ENCODE measurements at places on chromosomes 13 and 19.

DNA sequence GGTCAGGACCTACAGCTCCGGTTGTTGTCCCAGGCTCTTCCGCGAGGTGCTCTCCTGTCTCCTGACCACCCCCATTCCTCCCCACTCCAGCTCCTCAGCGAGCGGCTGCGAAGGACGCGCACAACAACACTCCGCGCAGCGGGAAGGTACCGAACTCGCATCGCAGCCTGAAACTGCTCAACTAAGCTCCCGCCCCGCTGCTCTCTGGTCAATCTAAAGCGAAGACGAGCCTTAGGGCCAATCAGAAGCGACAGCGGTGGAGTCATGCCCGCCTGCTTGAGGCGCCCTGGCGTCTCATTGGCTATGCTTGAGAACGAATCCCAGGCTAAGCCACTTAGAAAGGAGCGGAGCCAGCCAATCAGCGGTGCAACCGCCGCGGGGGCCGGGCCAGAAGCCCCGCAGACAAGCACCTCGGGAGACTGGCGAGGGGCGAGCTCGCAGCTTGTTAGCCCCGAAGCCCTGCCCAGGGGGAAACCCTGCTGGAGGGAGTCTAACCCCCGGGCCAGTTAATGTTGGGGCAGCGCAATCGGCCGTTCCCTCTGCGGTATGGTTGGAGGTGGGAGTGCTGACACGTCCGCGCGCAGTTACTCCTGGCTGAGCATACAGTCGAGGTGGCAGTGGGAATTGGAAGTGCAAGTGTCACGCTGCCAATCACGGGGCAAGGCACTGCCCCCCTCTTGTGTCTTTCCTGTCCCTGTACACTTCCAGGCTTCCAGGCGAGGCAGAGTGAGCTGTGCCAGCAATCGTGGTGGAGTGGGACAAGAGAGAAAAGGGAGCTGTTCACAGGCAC lies 1.9 kb upstream of the ZBTB32 start:
- peak; percentile 90 for DNase-seq

DNA sequence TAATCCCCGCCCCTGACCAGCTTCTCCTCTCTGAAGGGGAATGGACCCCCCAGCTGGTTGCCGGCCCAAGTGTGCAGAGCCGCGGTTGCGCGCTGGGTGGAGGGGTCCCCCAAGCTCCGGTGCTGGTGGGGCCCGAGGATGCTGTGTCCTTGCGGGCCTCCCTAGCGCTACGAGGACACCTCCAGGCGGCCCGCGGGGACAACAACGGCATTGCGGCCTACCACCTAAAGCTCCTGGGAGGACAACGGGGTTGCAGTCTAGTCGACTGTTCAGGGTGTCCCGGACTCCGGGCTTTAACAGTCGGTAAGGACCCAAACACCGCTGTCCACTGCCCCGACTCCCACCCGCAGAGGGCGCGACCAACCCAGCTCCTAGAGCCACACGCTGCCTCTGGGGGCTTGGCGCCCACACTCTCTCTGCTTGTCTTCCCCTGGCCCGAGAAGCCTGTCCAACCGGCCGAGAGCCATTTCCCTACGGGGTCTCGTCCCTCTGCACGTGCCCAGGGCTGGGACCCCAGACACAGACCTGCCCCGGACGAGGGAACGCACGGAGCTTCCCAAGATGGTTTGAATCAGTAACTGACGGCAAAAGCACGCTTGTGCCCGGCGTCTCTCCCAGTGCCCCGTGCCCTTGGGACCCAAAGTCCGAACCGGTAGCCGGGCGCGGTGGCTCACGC lies 927 bp upstream of the SDHAF1 start:
- peak; percentile 48 for DNase-seq

DNA sequence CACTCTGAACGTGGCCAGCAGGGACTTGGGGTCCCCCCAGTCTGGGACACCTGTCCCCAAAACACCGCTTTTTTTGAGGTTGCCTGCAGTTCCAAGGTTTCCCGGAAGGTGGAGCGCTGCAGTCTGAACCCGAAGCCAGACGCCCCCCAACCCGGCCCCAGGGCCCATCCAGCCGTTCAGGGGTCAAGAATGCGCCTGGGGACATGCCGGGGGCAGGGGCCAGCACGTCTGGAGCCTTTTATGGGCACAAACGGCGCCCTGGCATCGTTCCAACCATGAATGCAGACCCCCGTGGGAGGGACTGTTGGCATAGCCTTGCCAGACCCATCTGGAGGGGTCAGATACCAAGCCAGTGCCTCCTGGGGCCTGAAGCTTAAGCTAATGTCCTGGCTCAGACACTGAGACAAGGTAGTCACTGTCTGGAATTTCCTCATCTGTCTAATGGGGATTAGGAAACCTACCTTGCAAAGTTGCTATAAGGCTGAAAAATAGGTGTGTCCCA lies 6.9 kb downstream of the S1PR5 start:
- peak; percentile 72 for DNase-seq

DNA sequence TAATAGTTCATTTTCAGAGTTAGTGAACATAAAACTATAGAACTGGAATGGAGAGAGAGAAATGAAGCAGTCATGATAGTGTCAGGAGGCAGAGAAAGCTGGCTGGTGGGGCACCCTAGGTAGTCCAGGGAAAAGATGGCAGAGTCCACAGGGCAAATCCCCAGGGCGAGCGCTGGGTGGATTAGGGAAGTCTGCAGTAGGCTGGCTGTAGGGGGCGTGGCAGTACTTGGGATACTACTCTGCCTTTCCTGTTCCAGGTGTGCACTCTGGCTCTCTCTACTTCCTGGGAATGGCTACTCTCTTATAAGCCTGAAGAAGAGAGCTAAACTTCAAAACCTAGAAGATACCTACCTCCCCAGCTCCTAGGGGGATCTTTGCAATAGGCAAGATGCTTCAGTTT lies 232.9 kb upstream of the SLC10A2 start:
- no peak for DNase-seq

DNA sequence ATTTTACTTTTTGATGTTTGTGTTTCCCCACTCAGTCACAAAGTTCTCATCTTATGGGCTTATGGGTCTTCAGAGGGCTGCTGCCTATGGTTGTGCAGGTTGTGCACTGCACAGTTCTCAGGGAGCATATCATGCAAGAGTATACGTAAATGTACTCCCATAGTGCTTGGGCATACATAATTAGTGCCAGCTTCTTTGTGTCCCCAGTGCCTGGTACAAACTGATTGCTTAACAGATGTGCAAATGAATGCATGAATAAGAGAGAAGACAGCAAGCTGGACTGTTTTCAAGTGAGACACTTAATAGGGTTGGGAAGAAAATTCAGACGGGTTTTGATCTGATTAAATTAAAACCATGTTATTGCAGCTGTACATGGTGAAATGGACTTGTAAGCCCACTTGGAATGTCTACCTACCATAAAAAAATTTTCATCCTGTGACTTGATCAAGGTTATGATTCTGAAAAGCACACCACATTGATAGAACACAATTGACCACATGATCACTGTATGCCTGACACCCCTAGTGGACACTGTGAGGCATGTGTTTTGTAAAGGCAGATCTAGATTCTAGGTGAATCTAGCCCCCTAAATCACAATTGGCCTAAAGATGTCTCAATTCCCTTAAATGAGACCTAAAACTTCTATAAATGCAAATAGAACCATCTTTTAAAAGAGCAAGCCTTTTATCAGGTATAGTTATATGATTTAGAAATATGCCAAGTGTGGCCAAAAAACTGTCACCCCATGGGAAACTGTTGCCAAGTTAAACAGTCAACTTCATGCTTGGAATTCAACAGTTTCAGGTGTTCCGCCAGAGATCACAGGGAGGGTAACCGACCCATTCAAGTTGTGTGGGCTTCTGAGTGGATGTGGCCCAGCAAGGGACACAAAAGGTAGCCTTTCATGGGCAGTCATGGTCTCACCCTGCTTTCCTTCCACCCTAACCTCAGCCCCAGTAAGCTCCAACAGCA lies 27.9 kb downstream of the FAM124A start:
- no peak for DNase-seq

Measured in activated naive CD8-positive, alpha-beta T cell treated with anti-CD3 and anti-CD28 coated beads, Interleukin-2, amount 50 U/mL, for 24 hours (primary cell).